ENCODE measurements at places on chromosomes 2 and 18.

DNA sequence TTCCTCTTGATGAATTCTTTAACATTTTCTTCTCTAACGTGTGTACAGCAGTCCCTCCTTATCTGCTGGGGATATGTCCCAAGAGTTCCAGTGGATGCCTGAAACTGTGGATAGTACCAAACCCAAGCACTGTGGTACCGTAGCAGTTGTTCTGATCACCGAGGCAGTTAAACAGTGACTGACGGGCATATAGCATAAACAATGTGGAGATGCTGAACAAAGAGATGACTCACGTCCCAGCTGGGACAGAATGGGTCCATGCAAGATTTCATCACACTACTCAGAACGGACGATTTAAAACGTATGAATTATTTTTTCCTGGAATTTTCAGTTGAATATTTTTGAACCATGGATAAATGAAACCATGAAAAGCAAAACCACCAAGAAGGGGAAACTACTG, 54.5 kb upstream of the SPAG16 start:
- ATAC-seq: peak; percentile 90

DNA sequence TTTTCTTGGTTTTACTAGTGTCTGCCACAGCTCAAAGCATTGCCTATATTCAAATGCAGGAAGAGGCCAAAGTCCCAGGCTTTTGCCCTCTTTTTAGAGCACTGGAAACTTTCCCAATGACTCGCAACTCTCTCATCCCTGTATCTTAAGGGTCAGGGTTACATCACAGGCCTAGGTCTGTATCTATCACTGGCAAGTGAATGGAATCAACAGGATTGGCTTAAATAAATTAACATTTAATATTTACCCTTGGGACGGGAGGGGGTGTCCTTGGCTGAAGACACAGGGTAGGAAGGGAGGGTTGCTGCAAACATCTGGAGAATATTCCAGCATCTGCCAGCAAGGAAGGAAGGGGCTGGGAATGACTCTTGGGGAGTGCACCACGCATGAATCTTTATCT, 242.6 kb downstream of the SLC4A3 start:
- ATAC-seq: no peak

DNA sequence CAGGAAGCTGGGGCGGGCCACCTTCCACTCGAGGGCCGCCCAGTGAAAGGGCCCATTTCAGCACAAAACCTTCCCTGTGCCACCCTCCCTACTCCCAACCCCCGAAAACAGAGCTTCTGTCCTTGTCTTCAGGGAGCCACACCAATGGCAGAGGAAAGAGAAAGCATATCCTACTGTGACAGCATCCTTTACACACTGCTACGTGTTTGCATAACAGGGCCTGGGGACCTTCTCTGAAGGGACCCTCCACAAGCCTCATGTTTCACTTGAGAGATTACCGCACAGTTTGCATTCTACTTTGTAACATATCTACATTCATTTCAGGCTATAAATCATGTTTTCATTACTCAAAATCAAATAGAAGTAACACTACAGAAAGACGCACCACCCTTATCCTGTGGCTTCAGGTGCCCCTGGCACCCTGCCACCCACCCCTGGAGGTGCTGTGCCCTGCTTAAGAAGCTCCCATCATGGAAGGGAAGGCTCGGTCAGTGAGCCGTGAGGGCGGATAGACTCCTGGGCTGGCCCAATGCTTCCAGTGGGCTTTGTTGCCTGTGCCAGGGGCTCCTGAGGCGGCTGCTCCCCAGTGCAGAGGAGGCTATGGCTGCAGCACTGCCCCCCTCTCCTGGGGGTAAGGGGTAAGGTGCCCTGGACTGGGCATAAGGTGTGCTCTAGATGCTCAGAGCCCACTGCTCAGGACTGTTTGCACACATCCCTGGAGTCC, 52.0 kb downstream of the EIPR1 start:
- ATAC-seq: no peak

DNA sequence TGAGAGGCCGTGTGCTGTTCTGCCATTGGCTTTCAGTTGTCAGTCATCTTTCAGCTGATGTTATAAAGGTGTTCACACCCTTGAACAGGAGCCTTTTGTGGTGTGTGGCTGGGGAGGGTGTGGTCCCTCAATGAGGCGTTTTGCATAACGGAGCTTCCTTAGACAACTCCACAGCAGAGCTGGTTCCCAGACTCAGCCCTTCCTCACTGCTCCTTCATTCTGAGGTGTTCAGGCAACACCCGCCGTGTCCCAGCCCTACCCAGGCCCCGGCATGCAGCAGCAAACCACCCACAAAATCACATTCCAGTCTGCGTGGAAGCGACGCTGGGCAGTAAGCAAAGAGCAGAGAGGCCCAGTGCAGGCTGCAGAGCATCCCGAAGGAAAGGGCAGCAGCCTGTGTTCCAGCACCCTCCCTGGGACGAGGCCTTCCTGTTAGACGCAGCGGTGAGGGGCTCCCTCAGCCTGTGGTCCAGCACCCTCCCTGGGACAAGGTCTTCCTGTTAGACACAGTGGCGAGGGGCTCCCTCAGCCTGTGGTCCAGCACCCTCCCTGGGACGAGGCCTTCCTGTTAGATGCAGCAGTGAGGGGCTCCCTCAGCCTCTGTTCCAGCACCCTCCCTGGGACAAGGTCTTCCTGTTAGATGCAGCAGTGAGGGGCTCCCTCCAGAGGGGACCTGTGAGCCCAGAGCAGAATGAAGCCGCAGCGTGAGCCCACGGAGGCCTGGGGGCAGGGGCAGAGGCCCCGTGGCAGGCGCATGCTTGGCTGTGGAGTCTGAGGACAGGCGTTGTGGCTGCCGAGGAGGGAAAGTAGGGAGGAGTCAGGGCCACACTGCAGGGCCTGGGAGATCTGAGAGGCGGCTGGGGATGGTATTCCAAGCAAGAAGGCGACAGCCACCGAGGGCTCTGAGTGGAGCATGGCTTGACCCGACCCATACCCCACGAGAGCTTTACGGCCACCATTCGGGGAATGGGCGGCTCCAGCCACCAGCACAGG, 201.8 kb upstream of the HDAC4 start:
- ATAC-seq: peak; percentile 85

DNA sequence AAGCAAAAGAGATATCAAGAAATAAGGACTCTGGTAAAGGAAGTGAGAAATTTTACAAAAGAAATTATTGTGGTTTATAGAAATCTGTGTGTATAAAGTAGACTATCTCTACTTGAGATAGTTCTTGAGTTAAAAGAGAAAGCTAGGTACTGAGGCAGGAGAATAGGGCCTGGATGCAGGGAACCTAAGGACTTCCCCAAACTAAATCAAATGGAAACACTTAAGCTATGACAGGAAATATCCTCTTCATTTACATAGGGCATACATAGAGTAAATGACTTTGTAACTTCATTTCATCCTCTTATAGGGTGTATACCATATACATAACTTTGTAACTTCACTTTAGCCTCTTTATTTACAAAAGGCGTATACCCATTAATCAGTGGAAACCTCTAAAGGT, 219.2 kb upstream of the RGPD4 start:
- no peak for ATAC-seq

DNA sequence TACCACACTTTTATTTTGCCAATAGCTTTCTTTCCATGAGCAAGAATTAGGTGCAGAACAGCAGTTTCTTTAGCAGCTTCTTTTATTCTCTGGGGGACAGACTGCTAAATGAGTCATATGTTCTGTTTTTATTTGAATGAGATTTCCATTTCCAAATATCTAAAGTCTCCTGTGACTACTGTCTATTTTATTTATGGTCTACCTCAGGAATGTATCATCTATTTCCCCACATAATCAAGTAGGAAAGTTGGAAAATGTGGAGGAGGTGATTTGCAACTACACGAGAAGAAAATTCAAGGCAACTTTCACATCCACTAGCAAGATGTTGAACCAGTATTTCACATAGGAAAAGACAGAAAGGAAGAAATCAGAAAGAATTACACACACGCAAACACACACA, 139.9 kb upstream of the MEX3C start:
- no peak for ATAC-seq

DNA sequence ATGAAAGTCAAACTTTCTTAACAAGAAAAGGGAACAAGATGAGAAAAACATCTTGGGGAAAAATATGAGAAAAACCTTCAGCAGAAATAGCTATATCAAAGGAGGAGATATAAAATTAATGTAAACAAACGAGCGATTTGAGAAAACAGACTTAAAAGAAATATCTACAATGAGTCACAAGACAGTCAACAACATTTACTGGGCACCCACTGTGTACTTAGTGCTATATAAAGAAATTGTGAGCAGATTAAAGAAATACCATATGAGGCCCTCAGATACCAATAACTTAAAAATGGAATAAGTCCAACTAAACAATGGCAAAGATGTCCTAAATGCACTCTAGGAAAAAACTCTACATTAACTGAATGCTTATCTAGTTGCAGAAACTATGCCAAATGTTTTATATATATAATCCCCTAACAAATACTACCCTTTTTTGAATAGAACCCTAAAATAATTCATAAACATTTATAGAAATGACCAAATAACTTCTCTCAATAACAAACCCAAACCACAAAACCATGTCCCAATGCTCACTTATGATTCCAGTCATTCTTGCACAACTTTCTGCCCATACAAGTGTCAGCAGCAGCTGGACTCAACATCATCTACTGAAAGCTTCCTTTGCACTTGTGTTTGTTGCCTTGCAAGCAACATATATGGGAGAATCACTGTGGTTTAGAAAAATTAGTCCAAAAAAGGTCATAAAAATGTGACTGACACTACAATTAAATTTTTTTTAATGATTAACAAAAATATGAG, 83.5 kb downstream of the COBLL1 start:
- ATAC-seq: no peak

DNA sequence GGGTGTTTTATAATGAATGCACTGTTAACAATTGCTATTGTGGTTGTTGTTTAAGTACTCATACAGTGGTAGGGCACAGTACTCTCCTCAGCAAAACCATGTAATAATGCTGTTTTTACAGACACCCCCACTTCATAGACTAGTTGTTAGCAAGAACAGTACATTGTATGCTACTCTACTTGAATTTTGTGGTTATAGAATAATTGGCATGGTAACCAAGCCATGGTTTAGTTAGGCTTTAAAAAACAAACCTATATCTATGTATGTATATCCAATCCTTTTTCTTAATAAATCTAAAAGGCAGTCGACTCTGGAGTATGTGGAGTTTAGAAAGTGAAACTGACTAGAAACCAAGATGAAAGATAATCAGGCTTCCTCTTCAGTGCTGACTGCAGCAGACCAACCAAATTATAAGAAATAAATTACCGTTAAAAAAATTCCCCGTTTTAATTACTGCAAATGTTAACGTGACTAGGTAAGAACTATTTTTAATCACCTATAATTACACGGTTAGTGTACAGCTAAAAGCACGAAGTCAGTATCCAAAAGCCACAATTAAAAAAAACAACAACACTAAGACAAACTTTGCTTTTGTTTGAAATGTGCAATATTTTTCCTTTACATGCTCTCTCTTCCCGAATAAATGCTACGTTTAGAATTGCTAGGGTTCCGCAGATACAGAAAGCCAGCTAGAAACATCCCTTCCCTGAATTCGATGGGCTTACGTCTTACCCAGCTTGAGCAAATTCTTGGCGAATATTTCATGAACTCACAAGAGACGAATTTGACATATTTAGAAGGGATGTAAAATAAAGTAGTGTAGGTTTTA, 113.3 kb upstream of the SERTAD2 start:
- no peak for ATAC-seq

DNA sequence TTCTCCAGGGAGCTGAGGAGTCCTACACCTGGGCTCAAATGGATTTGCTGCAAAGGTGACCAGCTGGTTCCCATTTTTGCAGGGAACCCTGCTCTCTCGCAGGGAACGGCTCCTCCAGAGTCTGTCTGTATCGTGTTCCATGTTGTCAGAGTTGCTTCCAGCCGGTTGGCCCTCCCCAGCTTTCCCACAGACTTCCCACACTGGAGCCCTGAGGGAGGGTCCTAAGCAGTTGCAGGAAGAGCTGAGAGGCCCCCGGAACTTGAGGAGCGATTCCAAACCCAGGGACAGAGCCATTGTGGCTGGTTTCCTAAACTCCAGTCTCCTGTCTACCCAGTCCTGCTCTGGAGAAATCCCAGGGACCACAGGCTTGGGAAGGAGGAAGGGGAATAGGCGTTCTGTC, 121.7 kb upstream of the PPP1CB start:
- no peak for ATAC-seq

DNA sequence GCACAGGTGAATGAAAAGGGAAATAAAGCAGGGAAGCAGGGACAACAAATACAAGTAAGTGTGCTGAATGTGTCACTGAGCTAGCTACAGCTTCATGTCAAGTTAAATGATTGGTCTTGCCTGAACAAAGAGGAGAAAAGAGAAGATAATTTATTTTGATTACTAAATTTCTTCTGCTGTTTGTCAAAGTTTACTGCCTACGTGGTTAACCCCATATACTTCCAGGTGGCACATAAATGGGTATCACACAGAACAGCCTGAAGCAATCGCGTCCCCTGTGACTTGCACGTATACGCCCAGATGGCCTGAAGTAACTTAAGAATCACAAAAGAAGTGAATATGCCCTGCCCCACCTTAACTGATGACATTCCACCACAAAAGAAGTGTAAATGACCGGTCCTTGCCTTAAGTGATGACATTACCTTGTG, 434.2 kb downstream of the LRRTM4 start:
- ATAC-seq: no peak

DNA sequence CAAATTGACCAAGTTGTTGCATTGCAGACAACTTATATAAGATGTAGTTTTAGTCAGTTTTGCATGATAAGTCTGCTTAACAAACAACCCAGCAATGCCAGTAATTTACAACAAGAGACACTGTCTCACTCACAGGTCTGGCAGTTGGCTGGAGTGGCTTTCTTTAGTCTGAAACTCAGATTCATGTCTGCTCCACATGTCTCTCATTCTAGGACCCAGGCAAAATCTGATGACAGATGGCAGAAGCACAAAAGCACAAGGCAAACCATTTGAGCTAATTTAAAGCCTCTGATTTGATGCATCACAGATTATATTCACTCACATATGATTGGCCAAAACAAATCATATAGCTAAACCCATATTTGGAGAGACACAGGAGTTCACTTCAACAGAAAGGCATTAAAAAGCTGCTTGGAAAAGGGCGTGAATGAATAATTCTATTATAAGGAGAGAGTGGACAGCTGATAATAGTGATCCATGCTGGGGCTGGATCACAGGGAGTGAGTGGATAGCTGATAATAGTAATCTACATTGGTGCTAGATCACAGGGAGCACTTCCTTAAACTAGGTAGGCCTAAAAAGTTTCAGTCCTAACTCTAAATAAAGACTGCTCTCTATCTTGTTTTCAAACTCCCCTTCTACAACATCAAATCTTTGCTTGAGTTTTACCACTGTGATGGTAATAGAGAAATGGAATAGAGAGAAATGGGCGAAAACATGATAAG, 593.2 kb upstream of the ZNF804A start:
- no peak for ATAC-seq

GRCh38 chr2:187319441-187320108, 128.5 kb downstream of the CALCRL start:
- ATAC-seq: peak; percentile 45

DNA sequence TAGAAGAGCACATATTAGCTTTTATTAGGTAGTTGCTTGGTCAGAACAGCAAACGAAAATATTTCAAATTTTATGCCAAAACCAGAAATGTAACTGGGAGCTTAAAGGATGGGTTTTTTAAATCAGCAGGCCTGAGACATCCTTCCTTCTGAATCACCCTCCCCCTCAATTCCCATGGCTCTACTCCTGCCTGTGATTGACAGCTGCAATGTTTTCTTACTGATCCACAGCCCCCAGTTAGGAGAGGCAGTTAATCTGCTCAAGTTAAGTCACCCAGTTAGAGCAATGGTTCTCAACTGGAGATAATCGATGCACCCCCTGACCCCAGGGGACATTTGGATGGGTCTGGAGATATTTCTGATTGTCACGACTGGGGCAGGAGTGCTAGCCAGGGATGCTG, 24.9 kb downstream of the KCTD18 start:
- no peak for ATAC-seq

- peak; percentile 26 for ATAC-seq
Observed at GRCh38 chr2:14516844-14517243, 115.7 kb upstream of the LRATD1 start.
